ENCODE measurements at places on chromosomes 3 and 15.

GRCh38 chr3:57889807-57890206 lies 118.4 kb upstream of the FLNB start:
- no peak for DNase-seq

GRCh38 chr3:167346171-167346570 lies 33.9 kb downstream of the ZBBX start:
- DNase-seq = no peak

- no peak for DNase-seq
Observed at GRCh38 chr3:33829720-33830119, 31.3 kb downstream of the PDCD6IP start.

DNA sequence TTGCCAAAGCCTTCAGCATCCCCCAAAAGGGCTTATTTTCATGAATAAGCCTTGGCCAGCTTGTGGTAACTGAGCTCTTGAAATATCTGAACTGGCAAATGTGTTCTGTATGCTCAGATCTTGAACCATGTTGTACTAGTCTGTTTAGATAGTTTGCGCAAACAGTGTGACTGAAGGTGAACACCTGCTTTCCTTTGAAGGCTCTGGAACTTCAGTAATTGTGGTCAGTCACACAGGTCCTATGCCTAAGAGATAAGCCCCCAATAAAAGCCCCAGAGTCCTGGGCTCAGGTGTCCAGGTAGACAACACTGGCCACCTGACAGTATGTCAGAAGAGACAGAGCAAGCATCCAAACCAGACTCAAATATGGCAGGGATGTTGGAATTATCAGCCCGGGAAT lies 5.4 kb downstream of the TUBGCP5 start:
- DNase-seq = no peak

DNA sequence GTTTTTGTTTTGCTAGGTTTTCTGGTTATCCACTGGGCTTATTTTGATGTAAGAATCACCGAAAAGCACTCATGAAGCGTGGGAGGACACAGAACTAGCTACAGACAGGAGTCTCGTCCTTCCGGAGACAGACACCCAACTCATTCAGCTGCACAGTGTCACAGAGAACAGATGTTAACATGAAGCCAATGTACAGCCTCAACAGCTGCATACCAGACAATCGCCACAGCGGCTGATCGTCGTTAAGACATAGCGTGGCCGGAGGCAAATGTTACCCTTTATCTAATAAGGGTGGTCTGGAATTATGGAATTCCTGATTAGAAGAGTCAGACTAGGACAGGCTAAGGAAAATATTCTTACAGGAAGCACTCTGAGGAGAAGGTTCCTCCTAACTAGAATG lies 1.1 kb upstream of the PYGO1 start:
- DNase-seq = no peak

DNA sequence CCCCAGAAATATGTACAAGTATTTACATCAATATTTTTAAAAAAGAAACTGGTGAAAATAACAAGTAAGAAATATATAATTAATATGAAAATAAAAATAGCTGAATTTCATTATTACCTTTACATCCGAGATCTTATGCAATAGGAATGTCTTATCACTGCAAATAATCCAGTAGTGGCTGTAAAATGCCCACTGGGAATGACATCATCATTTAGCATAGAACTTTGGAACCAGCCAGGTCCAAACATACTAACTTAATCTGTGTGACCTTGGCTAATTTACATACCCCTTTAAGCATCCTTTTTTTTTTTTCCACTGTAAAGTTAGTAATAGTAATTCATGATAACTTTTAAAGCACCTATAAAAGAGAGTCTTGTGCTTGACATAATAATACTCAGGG lies 611.7 kb downstream of the ZIC1 start:
- DNase-seq = no peak

GRCh38 chr3:65877160-65877559 lies 161.6 kb downstream of the MAGI1 start:
- no peak for DNase-seq

- DNase-seq = no peak
Observed at GRCh38 chr3:39133822-39134221, 19.6 kb downstream of the CSRNP1 start.

DNA sequence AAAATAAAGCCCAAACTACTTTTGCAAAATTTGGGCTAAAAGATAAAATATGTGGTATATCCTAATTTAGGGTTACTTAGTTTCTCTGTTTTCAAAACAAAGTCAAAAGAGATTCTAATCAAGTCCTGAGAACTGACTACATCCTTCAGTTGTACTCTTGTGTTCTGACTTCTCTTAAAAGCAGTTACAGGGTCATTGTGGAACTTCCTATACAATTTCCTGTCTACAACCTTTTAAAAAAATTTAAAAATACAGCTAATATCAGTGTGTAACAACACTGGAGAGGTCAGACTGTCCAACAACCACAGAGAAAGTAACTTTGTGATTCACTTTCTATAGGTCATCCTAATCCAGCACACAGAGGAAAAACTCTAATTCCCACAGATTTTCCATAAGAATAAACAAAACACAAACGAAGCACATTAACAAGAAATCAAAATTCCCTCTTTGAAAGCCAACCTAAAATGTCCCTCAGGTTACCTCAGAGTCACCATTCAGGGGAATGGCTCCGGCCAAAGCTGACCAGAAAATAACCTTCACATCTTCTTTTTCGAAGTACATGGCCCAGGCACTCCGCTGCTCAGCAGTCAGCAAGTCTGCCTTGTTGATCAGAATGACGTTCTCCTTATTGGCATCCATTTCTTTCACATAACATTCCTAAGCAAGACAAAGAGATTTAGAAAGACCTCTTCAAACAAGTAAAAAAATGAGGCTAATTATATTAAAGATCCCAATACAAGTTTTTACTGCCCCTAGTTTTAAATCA lies 13.3 kb downstream of the LSG1 start:
- no peak for DNase-seq

DNA sequence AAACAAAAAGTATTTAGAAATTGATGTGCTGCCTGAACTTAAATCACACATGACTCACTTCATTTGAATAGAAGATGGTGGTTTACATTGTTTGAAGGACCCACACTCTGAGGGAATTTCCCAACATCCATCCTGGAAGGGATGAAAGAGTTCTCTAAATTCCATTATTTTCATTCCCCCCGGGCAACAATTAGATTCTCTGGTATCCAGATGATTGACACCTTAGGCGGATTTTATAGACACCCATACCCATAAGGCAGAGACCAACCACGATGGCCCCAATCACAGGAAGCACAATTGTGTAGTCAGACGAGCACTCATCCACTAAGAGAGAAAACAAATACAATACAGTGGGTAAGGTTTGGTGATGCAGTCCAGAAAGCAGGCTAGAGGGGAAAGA lies 24.6 kb upstream of the MCCC1 start:
- DNase-seq = no peak

DNA sequence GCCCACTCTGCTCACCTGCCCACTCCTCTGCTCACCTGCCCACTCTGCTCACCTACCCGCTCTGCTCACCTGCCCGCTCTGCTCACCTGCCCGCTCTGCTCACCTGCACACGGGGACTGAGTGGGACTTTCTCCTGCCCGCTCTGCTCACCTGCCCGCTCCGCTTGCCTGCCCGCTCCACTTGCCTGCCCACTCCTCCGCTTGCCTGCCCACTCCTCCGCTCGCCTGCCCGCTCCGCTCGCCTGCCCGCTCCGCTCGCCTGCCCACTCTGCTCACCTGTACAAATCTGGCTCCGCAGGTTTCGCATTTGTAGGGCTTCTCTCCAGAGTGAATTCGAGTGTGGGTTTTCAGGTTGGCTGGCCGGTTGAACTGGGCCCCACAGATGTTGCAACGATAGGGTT lies 20.0 kb downstream of the BCL6 start:
- DNase-seq = no peak

GRCh38 chr3:109899925-109900324 lies 562.6 kb upstream of the DPPA4 start:
- DNase-seq = no peak

GRCh38 chr3:151871639-151872468 lies 1.6 kb upstream of the SUCNR1 start:
- DNase-seq = no peak

GRCh38 chr3:197083486-197083885 lies 53.9 kb upstream of the MELTF start:
- no peak for DNase-seq

DNA sequence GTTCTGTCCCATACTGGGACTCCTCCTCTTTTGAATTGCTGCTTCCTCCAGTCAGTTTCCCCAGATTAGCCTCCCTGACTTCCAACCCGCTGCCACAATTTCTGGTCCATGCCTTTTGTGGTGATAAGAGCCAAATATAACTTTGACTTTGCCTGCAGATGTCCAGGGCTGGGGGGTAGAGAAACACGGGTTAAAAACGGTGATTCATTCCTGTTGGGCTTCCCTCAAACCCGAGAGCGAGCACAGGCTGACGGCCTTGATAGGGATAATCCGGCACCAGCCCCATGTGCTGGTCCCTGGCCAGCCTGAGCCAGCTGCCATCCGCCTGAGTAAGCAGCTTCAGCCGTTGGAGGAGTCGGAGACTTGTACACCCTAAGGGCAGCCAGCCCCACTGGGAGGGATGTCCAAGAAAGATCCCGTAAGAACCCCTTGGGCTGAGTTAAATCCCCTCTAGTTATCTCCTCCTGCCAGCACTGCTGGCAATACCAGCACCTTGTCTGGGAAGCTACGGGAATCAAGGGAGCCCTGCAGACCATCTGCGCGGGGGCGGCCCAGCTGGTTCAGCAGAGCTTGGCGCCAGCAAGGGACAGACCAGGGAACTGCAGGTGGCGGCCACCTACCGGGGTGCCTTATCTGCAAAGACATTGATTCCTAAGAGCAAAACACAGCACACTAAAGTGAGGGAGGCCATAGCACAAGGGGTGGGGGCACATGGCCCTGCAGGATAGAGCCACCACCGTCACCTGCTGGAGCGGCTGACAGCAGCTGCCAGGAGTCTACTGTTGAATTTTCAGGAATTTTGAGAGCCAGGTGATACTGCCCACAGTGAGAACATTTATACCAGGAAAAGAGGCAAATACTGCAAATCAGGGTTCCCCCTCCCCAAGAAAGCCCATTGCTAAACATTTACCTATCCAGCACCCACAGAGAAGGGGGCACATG lies 18.1 kb downstream of the CSPG4 start:
- DNase-seq = no peak

- DNase-seq = no peak
Observed at GRCh38 chr3:182138393-182138792, 426.7 kb downstream of the SOX2 start.

GRCh38 chr15:91384189-91384730 lies 284.2 kb downstream of the SV2B start:
- DNase-seq = no peak

DNA sequence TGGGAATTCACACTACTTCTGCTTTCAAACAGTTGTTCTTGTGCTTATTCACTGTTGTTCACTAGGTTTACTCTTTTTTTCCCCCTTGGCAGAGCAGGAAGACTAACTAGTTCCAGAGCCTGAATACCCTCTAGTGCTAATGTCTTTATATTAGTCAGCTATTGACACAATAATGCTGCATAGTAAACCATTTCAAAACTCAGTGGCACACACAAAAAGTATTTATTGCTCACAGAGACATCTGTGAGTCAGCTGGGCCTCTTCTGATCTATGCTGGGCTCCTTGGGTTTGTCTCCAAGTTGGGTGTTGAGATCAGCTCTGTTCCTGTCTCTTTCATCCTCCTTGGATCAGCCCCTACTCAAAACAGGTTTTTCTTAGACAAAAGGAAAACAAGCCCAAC lies 51.1 kb downstream of the RSRC1 start:
- no peak for DNase-seq

- DNase-seq = no peak
Observed at GRCh38 chr3:106124818-106125217, 256.0 kb upstream of the CBLB start.

- no peak for DNase-seq
Observed at GRCh38 chr3:105885256-105885655, 16.4 kb upstream of the CBLB start.

DNA sequence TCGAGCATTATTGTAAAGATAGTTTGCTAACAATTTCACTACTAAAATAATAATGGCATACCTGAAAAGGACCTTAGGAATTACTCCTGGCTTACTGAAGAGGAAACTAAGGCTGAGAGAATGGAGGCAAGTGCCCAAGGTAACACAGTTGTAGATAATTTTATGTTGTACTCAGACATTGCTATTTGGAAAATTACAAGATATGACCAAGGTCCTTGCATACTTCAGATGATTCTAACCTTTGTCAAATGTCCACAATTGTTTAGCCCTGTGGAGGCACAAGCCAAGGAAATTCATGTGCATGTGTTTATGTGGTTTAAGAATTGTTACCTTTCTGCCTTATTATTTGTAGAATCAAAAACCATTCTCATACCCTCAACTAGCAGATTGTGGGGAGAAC lies 105.7 kb downstream of the TUSC7 start:
- DNase-seq = no peak

DNA sequence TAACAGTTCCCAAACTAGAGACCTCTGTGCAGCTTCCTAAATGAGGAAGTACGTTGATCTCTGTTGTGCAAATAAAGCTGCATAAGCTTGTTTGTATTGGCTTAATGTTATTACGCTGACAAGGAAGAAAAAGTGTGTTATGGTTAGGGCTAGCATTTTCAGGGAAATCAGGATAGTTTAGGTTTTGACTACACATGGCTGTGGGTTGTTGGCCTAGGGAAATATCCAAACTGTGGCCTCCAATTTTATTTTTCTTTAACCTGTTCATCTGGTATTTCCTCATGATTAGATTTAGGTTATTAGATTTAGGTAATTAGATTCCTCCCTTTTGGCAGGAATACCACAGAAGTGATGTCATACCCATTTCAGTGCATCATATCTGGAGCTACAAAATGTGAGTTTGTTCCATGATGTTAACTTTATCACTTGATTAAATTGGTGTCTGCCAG lies 8.7 kb upstream of the MCCC1 start:
- DNase-seq = no peak

All from NCI-H2081 treated with DMSO at 0.1 percent for 48 hours (cell line).